Activated CD8-positive, alpha-beta memory T cell treated with anti-CD3 and anti-CD28 coated beads for 4 hours (primary cell): ENCODE measurements at places on chromosomes 6 and 20.

DNA sequence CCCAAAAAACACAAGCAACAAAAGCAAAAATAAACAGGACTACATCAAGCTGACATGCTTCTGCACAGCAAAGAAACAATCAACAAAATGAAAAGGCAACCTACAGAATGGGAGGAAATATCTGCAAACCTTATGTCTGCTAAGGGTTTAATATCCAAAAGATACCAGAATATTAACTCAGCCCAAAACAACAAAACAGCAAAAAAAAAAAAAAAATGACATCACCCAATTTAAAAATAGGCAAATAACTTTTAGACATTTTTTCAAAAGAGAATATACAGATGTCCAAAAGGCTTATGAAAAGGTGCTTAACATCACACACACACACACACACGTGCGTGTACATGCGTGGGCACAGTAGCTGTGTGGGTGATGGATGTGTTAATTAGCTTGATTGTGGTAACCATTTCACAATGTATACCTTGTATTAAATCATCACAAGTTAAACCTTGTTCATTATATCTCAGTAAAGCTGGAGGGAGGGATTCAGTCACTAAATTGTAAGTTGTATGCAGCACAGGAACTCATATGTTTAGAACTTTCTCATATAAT is 52.4 kb downstream of the QKI start:
- DNase-seq, result no peak

DNA sequence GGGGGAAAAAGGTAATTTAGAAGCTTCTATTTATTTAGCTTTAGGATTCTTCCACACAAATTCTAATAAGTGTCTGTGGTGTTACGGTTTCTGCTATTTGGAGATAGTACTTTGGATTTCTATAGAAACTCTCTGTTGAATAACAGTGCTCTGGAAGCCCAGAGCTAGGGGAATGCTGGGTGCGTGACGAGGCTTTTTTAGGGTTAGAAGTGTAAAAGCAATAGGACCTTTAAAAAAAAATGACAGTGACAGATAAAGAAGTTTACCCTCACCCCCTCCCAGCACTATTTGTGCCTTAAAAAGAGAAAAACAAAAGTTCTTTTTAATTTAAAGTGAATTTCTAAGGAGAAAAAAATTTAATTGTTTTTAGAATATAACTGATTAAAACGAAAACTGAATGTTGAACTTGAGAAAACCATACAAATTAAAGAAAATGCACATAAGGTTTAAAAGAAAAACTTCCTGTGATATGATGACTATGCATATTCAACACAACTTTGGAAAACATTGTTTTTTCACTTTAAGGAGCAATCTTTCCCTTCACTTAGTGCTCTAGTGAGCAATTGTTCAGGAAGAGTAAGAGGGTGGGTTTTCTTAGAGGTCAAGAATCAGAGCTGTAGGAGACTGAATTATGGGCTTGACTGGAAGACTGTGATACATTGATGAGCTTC is 89.6 kb upstream of the RIPOR2 start:
- no peak for DNase-seq

GRCh38 chr6:149933461-149933860 is 8.4 kb upstream of the ULBP2 start:
- DNase-seq, result no peak

DNA sequence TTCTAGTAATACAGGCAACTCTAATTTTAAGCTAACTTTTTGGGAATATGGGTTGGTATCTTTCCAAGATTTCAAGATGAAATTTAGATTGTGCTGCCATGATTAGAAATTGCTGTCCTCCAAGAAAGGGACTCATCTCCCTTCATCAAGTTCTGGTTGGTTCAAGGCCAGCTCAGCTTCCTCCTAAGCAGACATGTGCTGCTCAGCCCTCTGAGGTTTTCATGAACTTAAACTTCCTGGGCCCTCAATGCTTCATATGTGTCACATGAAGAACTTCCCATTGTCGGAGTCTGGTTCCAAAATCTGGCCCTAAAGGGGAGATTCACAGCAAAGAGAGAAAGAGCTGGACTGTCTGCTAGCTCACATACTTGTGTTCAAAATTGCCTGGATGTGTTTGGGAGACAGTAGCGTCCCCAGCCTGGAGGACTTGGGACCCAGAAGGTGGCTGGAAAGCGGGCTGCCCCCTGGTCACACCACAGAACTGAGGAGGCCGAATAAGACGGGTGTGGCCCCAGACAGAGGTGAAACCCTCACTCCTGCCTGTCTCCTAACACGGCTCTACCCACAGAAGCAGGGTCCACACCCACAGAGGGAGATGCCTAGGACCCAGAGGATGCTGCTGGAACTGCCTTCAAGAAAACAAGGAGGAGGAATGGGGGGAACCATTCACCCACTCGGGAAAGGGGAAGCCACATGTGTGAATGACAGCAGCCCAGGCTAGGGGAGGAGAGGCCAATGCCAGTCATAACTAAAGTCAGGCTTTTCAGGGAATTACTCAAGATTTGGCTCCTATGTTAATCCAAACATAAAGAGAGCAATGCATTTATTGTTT is 54.3 kb upstream of the GPR31 start:
- DNase-seq, result no peak

DNA sequence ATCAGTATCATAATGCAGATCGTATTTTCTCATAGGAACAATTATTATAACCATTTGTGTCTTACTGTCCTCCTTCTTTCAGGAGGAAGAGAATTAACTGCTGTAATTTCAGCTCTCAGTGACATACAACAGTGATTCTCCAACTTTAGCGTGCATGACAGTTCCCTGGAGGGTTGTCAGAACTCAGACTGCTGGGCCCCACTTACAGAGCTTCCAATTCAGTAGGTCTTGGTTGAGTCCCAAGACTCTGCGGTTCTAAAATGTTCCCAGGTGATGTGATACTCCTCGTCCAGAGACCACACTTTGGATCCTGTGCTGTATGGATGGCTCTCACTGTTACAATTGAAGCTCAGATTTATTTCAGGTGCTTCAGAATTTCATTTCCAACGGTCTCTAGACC is 72.8 kb downstream of the CAP2 start:
- no peak for DNase-seq

DNA sequence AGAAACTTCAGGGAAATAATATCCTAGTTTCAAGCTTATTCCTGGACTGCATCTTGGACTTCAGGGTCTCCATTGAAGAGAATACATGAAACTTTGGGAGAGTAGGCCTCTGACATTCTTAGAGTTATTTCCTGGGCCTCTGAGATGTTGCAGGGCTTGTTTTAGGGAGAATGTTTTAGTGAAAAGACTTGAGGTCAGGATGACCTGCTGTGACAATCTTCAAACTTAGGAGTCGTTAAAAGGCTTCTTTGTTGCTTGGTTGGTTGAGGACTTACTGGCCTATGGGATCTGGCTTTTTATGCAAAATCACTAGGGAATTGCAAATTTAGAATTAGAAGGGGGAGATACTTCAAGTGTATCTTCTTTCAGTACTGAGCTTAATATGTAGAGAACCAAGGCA is 613.2 kb upstream of the FLRT3 start:
- DNase-seq, result no peak

DNA sequence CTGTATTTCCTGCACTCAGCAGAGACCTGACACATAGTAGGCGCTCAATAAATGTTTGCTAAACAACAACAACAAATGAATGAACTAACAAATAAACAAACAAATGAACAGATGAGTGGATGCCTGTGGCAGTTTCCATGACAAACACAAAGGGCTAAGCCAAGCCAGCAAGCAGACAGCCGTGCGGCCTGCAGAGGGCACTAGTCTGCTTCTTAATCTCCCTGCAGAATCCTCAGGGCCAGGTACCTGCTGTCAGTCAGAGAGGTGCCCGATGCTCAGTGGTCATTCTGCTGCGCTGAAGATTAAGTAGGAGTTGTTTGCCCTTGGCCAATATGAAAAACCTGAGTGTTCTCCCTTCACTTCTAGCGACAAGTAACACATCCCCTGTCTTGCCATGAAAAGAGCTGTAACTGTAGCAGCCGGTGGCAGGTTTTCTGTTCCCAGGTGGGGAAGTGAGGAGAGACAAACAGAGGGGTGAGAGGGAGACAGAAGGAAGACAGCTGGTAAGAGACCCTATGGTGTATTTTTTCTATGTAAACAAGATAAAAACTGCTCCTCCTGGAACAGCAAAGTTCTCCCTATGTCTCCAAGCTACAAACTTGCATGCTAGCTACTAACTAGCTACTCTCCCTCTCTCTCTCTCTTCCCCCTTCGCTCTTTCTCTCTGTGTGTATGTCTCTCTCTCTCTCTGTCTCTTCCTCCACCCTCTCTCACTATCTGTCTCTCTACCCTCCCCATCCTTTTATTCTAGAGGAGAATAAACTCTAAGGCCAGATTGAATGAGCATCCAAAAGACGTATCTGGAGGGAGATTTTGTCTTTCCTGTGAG is at the start of gene MC3R:
TSS of gene MC3R (plus strand) at position 779 of the 829 bp plus-strand sequence. CDS start 112 bp downstream, outside the sequence.
- DNase-seq, result peak; percentile 2

DNA sequence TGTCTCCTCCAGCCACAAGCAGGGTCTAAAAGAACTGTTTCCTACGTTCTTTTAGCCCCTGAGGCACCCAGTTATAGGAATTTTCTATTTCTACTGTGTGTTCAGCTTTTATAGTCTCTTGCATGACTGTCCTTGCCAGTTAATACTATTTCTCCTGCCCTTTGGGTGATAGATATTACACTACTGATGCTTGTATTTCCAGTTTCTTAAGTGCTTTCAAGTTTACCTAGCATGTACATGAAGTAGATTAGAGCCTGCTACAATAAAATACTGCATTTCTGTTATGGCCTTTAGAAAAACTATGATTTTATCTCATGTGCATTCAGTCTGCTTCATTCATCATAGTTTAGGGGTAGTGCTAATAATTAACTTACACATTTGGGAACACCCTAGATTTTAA is 89.6 kb downstream of the FOXO3 start:
- DNase-seq, result no peak

GRCh38 chr6:93366506-93366905 is 52.9 kb downstream of the EPHA7 start:
- no peak for DNase-seq

GRCh38 chr6:87645080-87645479 is 55.1 kb downstream of the ORC3 start:
- DNase-seq, result no peak

- peak; percentile 30 for DNase-seq
Observed at GRCh38 chr6:135128268-135128914, 52.7 kb upstream of the MYB start.

DNA sequence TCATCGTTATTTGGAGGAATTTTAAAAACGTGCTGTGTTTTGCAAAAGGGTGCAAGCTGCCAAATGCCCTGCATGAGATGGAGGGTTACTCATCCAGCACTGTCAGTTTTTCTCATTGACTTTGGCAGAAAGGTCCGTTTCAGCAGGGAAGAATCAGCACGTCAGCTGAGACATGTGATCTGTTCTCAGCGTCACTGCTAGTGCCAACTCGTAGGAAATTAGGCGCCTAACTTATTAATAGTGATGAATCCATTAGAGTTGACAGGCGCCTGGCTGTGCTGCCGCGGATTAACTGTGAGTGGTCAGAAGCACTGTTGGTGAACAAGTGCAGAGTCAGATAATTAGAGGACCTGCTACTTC is 175.5 kb upstream of the FOXQ1 start:
- no peak for DNase-seq

DNA sequence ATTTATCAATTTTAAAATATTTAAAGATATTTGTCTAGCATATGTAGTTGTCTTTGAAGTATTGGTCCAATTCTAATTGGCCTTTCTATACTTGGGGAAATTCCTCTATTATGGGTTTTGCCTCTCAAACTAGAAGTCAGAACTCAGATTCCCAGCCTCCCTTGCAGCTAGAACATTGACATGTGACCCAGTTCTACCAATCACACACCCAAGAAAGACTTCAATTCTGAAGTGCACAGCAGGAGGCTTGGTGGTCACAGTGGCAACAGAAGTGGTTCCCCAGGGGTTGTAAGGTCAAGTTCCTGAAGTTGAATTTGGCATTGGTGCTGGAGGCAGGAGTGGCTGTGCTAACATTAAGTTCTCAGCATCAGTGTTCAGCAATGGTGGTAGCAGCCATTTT is 14.8 kb upstream of the FKBP5 start:
- no peak for DNase-seq

DNA sequence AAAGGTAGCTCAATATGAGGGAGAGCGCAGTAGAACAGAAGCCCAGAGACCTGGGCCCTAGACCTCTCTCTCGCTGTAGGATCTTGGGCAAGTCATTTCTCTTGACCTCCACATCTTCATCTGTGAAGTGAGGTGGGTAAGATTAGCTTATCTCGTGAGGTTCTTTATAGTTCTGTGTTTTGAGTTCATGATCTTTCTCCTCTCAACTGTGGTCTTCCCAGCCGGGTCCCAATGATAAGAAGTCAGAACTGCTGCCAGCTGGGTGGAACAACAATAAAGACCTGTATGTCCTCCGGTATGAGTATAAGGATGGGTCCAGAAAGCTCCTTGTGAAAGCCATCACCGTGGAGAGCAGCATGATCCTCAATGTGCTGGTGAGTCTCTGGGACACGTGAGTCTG is 6.9 kb downstream of the PSMF1 start:
- no peak for DNase-seq

DNA sequence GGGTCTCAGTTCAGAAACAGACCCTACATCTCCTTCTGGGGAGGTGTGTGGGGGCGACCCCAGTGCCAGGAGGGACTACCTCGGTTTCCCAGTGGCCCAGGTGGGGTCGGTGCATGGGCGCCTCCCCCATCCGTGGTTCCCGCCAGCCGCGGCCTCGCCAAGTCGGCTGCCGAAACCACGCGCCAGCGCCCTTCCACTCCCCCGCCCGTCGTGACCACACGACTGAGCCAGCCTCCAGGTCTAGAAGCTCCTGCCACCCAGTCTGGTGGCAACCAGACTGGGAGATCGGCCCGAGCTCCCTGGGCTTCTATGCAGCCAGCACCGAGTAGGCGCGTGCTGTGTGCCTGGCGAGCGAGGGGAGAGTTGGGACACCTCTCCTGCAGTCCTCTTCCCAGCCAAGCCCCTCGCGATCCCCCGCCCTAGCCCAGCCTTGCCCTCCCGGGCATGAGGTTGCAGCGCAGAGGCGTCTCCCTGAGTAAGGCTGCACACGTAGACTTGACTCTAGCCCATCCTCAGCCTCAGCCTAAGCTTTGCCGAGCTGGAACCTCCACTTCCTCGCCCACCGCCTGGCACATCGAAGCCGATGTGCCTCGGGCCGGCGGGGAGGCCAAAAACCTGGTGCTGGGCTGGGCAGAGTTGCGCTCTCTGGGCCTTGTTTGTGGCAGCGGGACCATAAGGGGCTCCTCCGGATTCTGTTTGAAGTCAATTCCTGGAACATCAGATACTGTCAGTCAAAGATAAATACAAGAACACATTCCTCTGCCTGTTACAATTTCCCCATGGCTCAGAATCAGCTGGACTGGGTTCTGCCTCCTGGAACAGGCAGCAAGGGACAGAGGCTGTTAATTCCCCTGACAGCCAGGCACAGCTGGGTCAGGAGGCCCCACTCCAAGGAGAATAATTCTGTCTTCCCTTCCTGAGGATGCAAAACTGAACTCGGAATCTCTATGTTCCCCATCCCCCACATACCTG is 1.5 kb upstream of the CPNE5 start:
- no peak for DNase-seq

DNA sequence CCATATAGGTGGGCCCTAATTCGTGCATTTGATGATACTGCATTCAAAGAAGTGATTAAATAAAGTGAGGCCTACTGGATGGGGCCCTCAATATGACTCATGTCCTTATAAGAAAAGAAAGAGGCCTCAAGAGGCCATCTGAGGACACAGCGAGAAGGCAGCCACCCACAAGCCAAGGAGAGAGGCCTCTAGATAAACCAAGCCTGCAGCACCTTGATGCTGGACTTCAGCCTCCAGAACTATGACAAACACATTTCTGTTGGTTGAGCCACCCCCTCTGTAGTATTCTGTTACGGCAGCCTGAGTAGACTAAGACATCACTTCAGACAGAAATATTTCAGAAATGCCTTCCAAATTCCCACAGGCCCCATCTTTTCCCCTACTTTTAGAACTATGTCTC is 82.5 kb upstream of the PLEKHG1 start:
- no peak for DNase-seq
